ENCODE measurements at places on chromosomes 3 and 15.

DNA sequence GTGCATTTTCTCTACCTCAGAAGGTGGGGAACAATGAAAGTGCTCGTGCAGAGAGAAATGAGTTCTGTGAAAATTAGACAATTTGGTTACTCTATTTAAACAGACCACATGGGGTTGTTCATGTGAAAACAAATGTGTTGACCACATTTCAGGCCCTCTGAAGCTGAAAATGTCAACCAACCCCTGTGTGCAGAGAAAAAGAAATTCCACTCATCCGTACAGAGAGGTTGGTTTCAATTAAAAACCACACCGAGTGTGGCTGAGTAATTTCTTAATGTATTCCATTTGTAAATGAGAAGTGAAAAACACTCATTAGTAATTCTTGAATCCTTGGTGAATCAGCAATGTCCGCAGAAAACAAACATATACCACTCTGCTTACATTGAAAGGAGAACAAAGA is 46.9 kb upstream of the SLC7A14 start:
- DNase-seq = no peak

- no peak for DNase-seq
Measured at GRCh38 chr3:14872706-14873105, 53.9 kb downstream of the FGD5 start.

GRCh38 chr3:143832433-143832832 is 15.8 kb downstream of the SLC9A9 start:
- no peak for DNase-seq

GRCh38 chr3:145557405-145557804 is 603.6 kb downstream of the PLOD2 start:
- no peak for DNase-seq

GRCh38 chr3:158539414-158540014 is 31.5 kb upstream of the MLF1 start:
- DNase-seq = no peak

GRCh38 chr3:23183731-23184130 is 19.4 kb upstream of the UBE2E2 start:
- DNase-seq = no peak

DNA sequence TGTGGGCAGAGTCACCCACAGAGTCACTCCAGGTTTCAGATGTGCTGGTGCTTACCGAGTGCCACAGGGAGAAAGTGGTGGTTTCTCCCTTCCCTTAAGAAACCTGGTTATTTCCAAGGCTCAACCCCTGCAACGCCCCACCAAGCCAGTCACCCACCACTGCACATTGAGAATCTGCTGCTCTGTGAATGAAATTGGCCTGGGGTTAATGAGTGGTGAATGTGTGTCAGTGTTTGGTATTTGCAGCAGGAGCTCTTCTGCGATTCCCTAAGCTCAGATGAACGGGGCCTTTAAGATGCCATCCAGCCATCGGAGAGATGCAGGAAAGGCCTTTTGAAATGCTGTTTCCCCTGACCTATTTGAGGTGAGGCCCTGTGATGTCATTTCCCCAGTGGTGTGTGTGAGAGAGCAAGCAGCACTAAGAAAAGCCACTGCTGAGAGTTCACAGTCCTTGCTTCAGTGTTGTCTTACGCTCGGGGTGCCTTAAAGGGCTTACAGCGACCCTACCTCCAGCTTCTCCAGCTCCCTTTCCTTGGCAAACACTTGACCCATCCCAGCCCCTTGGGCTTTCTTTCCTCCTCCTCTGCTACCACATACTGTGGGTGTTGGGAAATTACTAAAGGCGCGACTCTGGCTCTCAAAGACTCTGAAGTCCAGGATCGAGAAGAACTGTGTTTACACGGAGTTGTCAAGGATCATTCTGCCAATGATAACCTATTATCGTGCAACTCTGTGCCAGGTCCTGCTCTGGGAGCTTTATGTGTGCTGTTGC is 68.9 kb downstream of the SMAD3 start:
- no peak for DNase-seq

DNA sequence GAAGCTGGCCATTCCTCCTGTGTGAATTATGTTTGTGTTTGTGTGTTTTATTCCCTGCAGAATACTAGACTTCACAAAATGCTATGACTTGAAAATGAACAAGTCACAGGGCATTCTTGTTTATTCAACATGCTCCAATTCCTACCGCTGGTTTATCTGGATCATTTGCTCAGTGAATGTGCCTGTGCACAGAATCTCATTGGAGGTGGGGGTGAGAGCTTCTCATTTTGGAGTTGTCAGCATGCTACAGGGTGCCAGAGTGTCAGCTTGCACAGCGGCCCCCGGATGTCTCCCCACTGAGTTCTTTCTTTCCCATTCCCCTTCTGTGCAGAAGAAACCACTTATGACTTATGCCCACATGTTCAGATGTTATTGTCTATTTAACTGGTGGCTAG is 428.7 kb downstream of the ROBO2 start:
- DNase-seq = no peak

GRCh38 chr3:23170291-23170690 is 32.8 kb upstream of the UBE2E2 start:
- no peak for DNase-seq

DNA sequence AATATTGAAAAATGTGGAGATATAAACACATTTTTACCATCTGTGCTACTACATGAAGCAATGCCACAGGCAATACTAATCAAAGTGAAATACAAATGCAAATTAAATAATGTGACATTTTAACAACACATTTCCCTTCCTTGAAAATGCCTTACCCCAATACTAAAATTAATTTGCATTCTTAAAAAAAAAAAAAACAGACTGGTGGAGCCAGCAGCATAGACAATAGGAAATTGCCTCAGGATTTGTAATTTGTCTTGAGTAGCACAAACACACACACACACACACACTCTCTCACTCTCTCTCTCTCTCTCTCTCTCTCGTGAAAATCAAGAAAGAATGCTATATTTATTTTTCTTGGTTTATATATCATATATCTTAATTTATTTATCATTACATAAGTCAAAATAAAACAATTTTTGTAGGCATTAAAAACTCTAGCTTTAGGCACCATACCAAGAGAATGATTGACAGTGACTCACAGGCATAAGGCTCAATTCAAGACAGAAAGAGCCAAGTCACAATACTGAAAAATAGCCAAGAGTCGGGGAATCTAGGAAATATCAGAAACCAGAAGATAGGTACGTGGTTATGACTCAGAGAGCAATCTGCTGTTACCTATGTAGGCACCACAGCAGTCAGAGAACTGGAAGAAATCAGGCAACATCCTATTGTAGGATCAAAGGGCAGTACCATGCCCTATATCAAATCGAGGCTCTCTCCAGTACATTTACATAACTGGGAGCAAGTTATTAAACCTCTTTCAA is 23.0 kb downstream of the SUCNR1 start:
- no peak for DNase-seq

- DNase-seq = no peak
Measured at GRCh38 chr15:99084965-99085364, 19.9 kb upstream of the SYNM start.

- no peak for DNase-seq
Measured at GRCh38 chr3:11238880-11239279, 33.3 kb upstream of the ATG7 start.

DNA sequence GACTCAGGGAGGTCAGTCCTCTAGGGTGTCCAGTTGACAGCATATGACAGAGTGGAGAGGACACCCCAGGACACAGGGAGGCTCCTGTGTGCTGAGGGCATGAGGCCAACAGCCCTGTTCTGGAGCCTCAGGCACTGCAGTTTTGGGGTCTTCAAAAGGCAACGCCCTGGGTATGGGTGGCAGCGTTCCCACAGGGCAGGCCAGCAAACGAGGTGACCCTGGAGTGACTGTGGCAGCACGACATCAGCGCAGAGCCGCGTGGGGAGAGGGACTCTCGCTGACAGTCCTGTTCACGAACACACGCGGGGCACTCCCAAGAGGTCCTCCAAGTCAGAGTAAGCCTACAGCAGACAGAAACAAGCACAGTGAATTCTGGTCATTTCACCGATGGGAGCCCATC is 41.4 kb upstream of the VPS8 start:
- no peak for DNase-seq

- no peak for DNase-seq
Measured at GRCh38 chr3:97896547-97896946, 74.7 kb downstream of the CRYBG3 start.

DNA sequence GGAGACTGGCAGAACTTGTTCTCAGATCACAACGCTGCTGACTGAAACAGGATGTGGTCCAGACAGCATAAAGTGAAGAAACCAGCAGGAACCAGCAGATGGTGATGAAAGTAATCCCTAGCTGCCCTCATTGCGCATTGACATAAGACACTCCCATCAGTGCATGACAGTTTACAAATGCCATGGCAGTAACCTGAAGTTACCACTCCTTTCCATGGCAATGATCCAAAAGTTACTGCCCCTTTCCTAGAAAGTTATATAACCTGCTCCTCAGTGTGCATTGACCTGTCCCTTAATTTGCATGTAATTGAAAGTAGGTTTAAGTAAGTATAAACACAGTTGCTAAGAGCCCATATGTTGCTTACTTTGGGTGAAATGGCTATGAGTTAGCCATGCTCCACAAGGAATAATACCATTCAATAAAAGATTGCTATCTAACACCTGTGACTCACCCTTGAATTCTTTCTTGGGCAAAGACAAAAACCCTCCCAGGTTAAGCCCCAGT is 149.1 kb upstream of the CD96 start:
- DNase-seq = no peak

- peak; percentile 38 for DNase-seq
Measured at GRCh38 chr15:70559265-70560239, 203.8 kb downstream of the UACA start.

- no peak for DNase-seq
Measured at GRCh38 chr15:31296646-31297574, 29.7 kb upstream of the KLF13 start.

DNA sequence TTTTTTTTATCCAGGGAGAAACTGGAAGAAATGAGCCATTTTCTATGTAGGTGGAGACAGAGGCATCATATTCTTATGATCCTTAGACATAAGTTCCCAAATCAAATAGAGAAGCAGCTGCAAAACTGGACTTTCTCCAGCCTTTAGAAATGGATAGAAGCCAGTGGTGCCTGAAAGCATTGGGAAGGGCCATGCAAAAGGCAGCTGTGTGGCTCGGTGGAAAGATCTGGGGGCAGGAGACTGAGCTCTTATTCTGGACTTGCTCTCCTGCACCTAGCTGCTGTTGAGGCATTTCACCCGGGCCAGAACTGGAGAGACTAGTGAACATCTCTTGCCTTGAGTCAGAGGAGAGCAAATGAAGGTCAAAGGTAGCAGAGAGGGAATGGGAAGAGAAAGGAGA is 73.1 kb downstream of the TFG start:
- DNase-seq = no peak

DNA sequence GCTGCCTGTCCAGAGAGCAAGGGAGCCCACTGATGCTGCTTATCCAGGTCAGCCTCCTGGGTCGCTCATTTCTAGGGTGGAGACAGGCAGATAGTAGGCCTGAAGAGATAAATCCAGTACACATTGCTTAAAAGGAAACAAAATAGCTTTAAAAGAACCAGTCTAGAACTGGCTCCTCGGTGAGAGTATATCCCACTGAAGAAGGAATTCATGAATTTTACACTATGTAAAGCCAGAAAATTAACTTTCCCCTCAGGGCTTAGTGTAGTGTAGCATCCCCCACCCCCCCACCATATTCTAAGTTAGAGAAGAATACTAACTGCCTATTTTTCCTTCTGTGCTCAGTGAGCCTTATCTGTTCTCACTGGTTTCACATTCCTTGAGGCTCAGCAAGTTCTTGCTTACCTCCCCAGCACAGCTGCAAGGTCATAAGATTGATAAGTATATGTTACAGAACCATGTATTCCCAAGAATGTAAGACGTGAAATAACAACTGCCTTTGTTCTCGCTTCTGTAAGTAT is 30.5 kb upstream of the NOX5 start:
- no peak for DNase-seq

- no peak for DNase-seq
Measured at GRCh38 chr15:33857726-33858125, 110.6 kb upstream of the CHRM5 start.

GRCh38 chr15:40310001-40310959 is 2.5 kb upstream of the PLCB2 start:
- DNase-seq = peak; percentile 36

DNA sequence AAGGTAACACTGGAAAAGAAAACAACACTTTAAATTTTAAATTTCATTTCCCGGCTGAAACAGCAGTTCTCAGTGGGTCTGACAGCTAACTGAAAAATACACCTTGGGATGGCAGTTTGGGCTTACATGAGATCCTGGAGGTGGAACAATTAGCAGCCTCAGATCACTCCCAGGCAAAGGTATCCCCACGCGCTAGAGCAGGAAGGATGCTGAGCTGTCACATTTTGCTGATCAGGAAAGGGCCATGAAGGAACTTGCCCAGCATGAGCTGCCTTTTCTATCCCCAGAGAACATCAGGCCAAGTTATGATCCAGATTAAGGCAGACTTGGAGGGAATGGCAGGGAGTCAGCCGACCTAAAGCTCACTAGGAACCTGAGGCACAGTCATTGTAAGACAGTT is 204.8 kb upstream of the SLC2A2 start:
- no peak for DNase-seq

GRCh38 chr3:102471001-102471400 is 36.2 kb downstream of the ZPLD1 start:
- DNase-seq = no peak

DNA sequence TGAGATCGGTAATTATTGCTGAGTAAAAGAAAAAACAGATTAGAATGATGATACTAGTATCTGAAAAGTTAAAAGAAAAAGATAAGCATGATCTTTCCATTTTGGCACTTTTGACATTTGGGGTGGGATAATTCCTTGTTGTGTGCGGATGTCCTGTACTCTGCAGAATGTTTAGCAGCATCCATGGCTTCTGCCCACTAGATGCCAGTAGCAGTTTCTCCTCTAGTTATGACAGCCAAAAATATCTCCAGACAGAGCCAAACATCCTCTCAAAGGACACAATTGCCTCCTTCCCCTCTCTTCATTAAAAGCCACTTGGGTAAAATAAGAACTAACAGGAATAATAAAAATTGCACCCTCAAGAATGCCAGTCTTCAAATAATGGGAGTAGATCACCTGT is 468.8 kb upstream of the GRM7 start:
- DNase-seq = no peak

GRCh38 chr15:74621546-74621920 is 5.9 kb downstream of the CLK3 start:
- no peak for DNase-seq

DNA sequence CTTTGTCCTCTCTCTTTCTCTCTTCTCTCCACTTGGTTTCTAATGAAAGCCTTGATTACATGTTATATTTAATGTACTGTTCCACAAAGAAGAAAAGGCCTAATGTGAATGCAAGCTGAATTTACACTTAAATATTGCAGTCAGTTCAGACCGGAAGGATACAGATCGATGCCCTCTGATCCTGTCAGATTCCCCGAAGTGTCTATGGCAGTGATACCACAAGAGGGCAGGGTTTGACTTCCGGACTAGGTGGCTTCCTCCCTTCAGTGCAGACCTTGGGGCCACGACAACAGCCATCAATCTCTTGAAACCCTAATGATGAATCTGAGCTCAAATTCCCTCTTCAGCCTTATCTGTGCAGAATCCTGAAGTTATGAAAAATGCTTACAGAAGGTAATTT is 29.5 kb downstream of the AGTR1 start:
- DNase-seq = peak; percentile 4

- DNase-seq = no peak
Measured at GRCh38 chr3:177426878-177427495, 229.7 kb upstream of the TBL1XR1 start.
